Endothelial cell of umbilical vein (primary cell): ENCODE measurements at places on chromosomes 12 and 14. TPM values are rescaled to one million over a fixed set of nuclear protein-coding genes. Genes with fewer than 3 reads are reported as not detected.

The CIPC gene
- total RNA-seq, result 17.4 and 17.7 TPM in 2 replicates

The TEX52 gene
- not detected in 2 replicates for total RNA-seq

The KERA gene
- not detected in 2 replicates for total RNA-seq

The ASPG gene
- total RNA-seq, result not detected in 2 replicates

The AEBP2 gene
- total RNA-seq, result 42.2 and 45.1 TPM in 2 replicates

The PTPRQ gene
- total RNA-seq, result not detected in 2 replicates

The JDP2 gene
- 10.6 and 10.8 TPM in 2 replicates for total RNA-seq

The LIN7A gene
- total RNA-seq, result 4.1 and 4.3 TPM in 2 replicates
